ENCODE measurements at places on chromosomes 16 and 17.

- DNase-seq = no peak
Measured at GRCh38 chr17:7224661-7225111, 4.9 kb downstream of the ACADVL start.

GRCh38 chr17:28230011-28230410, 89.0 kb upstream of the TMEM97 start:
- DNase-seq = no peak

DNA sequence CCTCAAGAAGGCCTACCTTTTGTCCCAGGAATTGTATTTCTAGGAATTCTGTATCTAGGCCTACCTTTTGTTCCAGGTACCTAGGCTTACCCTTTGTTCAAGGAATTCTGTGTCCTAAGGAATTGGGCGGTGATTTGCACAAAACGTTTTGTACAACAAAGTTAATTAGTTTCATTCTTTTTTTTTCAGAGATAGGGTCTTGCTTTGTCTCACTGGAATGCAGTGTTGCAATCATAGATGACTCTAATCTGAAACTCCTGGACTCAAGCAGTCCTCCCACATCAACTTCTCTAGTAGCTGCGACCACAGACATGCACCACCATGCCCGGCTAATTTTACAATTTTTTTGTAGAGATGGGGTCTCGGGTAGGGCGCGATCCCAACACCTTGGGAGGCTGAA, 7.0 kb downstream of the CDR2L start:
- no peak for DNase-seq

DNA sequence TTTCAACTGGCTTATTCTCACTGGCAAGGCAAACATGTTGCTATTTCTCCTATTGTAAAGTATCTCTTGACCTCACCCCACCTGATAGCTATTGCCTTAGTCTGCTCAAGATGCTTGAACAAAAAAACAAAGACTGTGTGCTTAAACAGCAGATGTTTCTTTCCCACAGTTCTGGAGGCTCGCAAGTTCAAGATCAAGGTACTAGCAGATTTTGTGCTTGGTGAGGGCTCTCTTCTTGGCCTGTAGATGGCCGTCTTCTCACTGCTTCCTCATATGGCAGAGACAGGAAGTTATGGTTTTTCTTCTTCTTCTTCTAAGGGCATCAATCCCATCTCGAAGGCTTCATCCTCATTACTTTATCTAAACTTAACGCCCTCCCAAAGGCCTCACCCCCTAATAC, 109.7 kb upstream of the CLEC3A start:
- no peak for DNase-seq

DNA sequence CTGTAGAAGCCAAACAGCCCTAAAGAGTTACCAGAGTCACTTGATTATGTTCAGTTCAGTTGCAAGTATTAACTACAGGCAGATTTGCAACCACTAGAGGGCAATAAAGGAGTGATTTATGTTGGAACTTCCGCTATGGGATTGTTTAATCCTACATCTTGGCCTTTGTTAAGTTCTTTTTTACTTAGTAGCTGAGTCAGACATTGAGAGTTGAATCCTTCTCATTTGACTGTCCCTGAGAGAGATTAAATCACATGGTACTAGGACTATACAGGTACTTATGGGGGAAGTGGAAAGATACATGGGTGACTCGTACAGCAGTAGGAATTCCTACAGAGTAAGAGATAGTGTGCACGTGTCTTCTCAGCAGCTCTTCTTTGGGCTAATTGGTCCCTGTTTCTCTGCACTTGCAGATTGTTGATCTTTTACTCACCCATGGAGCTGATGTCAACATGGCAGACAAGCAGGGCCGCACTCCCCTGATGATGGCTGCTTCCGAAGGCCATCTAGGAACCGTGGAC, 40.3 kb downstream of the CYB561 start:
- peak; percentile 93 for DNase-seq

DNA sequence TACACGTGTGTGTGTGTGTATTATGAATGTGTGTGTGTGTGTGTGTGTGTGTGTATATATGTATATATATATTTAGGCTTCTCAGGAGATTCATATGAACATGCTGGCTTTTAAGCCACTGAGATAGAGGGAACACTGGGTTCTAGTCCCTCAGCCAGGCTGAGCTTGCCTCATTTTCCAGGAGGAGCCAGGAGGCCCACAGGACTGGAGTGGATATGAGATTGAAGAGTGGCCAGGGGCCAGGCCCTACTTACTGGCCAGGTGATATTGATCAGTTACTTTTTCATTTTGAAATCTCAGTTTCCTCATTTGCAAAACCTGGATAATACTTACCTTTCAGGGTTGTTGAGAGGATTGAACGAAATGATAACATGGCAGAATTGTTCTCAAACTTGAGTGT, 5.8 kb downstream of the PCTP start:
- DNase-seq = no peak

Measured in ELR (cell line).